ENCODE measurements at places on chromosomes 2 and 18.
A peak's percentile ranks its signal among the peaks of the same experiment; 100 is the strongest.

DNA sequence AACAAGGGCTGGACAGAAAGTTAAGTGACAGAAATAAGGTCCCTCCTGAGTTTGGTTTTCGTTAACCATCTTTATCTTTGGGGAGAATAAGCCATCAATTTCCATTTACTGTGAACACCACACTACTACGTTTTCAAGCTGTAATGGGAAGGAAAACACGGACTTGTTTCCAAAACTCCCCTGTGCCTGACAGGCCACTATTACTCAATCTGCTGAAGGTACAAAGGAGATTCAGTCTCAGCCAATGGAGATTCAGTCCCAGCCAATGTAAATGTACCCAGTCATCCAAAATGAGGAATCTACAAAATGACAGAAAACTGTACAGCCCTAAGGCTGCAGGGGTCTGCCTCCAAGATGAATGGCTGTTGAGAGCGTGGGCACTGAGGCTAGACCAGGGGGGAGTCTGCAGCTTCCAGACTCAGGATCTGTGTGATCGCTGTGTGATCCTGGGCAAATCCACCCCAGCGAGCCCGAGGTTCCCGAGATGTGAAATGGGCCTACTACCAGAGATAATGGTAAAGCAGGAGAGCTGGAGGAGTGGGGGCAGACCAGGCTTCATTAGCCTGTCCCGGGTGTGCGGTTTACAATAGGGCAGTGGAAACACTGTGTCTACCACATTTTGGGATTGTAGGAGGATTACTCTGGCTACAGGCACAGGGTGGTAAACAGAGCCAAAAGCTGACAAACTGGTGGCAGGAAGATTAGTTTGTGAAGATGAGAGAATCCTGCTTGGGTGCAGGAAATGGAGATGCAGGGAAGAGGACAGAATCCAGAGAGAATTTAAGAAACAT lies 284.8 kb downstream of the STK39 start:
- no peak for ATAC-seq

DNA sequence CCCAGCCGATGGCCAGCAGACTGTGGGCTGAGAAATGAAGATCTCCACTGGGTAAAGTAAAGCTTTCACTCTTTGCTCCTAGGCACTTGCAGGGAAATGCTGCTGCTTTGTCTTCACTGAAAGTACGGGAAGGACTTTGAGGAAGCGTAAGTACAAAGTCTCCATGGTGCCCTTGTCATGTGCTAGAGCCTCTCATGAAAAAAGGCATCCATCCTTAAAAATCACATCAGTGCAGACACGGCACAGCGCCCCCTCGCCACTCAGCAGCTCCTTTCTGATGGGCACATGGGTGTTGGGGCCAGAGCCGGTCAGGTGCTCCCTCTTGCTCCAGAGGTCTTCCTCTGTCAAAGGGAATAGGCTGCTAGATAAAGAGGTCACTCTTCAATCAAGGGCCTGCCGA lies 109.0 kb upstream of the STPG4 start:
- ATAC-seq = no peak

DNA sequence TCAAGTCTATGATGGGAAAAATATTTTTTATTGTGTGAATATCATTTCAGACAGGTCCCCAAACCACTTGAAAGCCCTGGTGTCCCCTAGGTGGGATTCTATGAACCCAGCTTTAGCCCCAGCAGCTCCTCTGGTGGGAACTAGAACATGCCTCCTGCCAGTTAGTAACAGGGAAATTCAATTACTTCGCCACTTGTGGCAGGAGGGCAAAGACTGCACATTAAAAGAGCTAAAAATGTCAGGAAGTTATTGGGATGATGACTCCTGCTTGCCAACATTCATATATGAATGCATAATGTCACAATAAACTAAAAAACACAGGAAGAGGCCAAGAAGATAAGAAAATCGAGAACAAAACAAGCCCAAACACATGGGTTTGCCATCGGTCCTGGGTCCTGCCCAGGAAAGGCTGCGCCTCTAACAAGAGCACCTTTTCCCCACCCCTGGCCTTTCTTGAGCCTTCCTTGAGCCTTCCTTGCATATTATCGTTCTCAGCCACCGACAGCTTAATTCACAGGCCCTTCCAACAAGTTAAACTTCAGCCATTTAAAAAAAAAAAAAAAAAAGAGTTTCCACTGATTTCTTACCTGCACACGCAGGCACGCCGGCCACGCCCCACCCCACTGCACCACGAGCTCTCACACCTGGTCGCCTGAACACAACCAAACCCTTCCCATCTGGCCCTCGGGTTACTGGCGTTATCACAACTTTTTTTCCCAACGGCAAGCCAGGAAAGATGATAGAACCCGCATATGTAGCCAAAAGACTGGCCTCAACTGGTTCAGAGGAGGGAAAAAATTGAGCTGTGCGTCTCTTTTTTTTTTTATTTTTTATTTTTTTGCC lies 23.4 kb downstream of the BCL11A start:
- ATAC-seq = peak; percentile 53

DNA sequence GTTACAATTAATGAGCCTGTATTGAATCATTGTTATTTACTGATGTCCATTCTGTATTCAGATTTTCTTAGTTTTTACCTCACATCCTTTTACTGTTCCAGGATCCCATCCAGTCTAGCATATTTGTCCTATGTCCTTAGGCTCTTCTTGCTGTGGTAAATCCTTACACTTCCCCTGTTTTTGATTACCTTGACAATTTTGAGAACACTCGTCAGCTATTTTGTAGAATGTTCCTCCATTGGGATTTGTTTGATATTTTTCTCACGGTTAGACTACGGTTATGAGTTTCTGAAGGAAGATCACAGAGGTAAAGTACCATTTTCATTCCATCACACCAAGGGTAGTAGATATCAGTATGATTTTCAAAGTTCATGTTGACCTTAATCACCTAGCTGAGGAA lies 202.3 kb downstream of the AKAIN1 start:
- ATAC-seq = no peak

GRCh38 chr2:158486970-158487325 lies 30.2 kb downstream of the PKP4 start:
- peak; percentile 65 for ATAC-seq

DNA sequence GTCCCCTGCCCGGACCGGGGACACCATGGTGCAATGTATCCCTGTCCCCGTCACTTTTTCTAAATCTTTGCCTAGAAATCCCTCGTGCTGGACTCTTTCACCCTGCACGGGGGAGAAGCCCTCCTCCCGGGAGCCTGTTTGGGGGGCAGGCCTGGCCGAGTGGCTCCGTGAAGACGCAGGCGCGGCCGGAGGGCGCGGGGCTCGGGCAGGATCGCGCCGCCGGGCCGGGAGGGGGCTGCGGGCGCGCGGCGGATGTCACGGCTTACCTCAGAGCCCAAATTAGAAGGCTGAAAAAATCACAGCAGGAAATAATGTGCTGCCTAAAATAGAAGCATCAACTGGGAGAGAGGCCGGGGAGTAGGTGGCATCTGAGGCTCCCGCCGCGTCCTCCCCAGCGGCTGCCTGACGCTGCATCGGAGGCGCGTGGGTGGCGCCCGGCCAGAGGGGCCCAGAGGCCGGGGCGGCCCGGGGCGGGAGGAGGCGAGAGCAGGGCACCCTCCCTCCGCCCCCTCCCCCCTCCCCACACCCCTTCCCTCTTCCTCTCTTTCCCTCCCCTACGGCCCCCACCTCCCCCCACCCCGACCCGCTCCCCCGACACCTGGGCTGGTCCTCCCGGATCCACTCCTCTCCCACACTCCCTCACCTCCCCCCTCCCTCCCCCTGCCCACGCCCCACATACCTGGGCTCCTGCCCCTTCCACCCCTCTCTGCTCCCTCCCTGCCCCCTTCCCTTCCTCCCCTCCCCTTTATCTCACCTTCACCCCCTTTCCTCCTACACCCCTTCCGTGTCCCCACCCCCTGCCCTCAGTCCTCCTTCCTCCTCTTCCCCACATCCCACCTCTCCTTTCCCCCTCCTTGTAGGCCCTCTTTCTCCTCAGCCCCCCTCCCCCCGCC lies 51.9 kb downstream of the SLC4A1AP start:
- ATAC-seq = peak; percentile 11
